ENCODE measurements at places on chromosomes 2 and 18.

DNA sequence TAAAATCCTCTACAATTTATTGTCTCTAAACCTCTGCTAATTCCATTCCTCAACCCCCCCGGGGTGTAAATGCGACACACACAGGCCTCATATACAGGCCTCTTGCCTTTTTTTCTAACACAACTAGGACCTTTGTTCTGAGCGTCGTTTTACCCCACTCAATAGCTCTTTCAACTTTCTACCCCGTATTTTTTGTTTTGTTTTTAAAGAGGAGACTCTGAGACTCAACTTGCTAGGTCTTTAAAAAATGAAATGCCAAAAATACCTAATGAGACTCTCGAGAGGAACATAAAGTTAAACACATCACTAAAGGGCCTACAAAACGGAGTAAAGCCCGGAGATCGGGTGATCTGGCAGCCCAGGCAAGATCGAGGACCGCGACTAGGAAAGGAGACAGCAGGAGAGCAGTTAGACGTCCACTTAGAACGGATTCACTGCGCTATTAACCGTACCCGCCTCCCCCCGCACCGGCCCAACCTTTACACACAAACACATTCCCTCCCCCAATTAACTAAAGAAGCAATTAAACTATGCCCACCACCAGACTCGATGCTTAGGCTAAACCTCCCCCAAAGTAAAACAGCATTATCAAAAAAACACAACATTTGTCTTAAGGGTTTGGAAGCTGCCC, 1.7 kb downstream of the TRIP12 start:
- DNase-seq = no peak

DNA sequence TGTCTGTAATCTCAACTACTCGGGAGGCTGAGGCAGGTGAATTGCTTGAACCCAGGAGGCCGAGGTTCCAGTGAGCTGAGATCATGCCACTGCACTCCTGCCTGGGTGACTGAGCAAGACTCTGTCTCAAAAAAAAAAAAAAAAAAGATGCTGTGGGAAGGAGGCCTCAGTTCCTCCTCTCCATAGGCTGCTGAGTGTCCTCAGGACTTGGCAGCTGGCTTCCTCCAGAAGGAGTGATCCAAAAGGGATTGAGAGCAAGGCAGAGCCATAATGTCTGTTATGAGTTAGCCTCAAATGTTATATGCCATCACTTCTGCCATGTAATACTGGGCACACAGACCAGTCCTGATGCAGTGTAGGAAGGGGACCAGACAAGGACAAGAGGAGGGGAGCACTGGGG, 6.6 kb upstream of the NPC1 start:
- DNase-seq = no peak

DNA sequence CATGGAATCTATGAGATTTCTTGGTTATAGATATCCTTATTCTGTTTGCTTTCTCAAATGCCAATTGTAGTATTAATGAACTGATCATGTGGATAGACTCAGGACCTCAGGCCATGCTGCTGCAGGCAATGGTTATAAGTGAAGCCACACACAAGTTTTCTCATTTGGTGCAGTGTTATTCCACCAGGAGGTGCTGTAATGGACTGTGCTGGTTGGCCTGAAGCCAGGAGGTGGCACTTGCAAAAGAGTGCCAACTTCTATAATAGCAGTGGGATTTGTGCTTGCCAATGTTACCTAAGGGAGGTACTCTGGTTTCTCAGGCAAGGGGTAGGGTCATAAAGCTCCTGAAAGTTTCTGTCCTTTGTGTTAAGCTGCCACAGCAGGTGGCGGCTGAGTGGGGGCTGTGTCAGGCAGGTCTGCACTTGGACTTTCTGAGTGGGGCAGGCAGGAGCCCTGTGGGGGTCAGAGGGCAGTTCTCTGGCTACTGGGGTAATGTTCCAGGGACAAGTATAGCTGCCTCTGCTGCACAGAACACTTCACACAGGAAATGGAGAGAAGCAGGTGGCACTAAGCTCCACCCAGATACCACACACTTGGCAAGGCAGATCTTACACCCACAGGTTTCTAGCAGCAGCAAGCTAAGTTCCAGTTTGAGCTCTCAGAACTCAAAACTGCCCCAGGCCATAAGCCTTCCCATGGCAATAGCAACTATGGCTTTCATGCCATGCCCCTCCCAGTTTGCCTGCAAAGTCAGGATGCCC, 352.6 kb upstream of the CWC22 start:
- DNase-seq = no peak

DNA sequence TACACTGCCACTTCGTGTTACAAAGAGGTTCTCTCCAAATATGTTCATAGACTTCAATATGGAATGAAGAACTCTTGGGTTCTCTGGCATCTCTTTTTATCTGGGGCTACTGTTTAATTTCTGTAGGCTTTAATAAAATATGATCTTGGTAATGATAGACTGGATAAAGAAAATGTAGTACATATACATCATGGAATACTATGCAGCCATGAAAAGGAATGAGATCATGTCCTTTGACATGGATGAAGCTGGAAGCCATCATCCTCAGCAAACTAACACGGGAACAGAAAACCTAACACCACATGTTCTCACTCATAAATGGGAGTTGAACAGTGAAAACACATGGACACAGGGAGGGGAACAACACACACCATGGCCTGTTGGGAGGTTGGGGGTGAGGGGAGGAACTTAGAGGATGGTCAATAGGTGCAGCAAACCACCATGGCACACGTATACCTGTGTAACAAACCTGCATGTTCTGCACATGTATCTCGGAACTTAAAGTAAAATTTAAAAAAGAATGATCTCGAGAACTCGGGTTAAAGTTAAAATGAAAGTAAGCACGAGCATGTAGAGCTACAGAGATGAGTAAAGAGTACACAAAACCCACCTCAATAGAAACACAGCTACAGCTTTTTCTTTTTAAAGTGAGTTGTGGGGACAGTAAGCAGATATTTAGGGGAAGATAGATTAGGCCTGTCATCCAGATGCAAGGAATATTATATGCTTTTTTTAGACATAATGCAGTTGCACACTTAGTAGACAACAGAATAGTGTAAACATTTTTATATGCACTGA, 102.3 kb downstream of the SGPP2 start:
- DNase-seq = no peak

DNA sequence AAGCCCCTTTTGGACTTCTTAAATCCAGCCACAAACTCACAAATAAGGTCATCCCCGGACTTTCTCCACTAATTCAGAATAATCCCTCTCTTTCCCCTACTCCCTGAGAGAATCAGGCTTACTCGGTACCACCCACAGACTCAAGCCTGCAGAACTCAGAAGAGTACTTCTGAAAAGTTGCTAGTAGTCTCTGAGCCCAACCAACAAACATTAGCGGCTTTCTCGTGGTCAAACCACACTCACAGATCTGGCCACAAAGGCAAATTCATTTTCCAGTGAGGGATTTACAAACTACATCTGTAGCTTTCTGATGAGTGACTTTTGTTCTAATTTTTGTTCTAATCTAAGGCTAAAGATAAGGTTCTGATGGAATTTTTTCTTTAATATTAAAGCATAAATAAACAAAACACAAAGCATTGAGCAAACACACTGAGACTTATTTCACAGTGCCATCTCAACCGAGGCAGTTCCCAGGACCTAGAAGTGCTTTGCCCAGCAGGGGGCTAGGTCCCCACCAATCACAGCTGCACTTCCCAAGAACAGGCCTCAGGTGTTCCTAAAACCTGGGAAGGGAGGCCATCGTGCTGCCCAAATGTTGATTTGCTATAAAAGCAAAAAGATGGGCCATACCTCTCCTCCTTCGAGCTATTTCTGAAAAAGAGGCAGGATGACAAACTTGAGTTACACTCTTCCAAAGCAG, 110.7 kb downstream of the COLEC12 start:
- DNase-seq = no peak

GRCh38 chr2:46915281-46915810, at the start of gene MCFD2:
MCFD2 (minus strand) TSS chr2:46915806; CDS start chr2:46909171, 6,635 bp downstream.
- DNase-seq = no peak

DNA sequence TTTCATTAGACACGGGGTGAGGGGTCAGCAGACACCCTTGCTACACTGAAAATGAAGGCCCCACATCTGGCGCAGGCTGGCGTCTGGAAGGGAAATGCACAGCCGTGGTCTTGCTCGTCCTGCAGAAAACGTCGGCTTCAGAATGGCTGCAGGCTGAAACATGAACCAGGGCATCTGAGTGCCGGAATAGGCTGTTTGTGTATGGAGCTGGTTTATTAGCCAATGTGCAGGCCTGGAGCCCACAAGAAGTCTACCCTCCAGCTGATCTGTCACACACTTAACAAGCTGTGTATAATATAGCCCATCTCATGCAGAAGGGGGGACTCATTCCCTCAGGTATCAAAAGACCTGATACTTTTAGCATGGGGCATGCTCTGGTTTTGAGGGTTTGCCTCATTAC, 153.4 kb upstream of the SOX11 start:
- DNase-seq = no peak

DNA sequence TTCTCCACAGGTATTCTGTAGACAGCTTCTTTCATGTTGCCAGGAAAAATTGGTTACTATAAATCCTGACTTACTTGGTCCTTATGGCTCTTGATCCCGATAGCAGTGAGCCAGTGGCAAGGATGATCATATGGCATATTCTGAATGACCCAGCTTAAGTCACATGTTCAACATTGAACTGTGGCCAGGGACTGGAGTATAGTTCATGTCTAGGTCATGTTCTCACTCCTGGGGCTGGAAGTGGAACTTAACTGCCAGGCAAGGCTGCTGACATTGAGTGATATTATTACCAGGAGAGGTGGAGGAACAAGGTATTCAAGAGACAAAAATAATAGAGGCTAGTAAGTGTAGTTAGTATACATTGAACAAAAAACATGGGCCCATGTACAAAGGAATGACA, 26.2 kb downstream of the R3HDM1 start:
- DNase-seq = no peak

DNA sequence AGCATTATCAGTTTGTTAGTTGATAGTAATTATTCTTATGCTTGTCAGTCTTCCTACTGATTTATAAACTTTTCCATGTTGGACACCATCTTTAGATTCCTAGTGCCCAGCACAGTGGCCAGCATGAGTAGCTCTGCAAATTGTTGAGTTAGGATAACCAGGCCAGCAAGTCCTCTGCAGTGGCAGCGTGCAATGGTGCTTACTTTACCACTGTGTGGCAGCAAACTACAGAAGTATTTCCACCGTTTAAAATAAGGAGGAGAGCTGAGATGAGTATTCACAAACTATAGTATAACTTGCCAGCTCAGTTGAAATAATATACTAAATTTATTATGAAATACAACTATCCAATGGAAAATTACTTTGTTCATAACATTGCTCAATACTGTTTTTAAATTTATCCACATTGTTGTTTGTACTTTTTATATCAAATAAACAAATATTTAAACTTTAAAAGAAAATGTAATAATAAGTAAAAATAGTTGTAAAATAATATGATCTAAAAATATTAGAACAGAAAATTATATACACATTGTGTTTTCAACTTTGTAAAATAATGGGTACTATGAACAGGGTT, 9.3 kb upstream of the THADA start:
- DNase-seq = no peak

Measured in activated gamma-delta T cell (primary cell).